ENCODE measurements at places on chromosomes 13 and 19. TPM values are rescaled to one million over a fixed set of nuclear protein-coding genes. Genes with fewer than 3 reads are reported as not detected.

- no peak overlapping the region for H3K27ac ChIP-seq
- no peaks in the 10 kb centered on the region for H3K4me1 ChIP-seq
- DNase-seq = no peak
Measured at GRCh38 chr19:5036698-5037563, 68.0 kb downstream of the KDM4B start.

- H3K4me3 ChIP-seq = no peak overlapping the region
- no peak for DNase-seq
- H3K27ac ChIP-seq = no peak overlapping the region
- no peaks in the 10 kb centered on the region for H3K4me1 ChIP-seq
- no peaks in the 10 kb centered on the region for H3K36me3 ChIP-seq
- H3K27me3 ChIP-seq = peaks cover 9% of the 10 kb centered on the region
Measured at GRCh38 chr13:109148243-109148642, 518.8 kb downstream of the MYO16 start.

GRCh38 chr13:75666646-75667351 is 30.7 kb downstream of the LMO7 start:
- no peak overlapping the region for H3K27ac ChIP-seq
- H3K4me3 ChIP-seq = no peak overlapping the region
- H3K4me1 ChIP-seq = no peaks in the 10 kb centered on the region
- no peaks in the 10 kb centered on the region for H3K27me3 ChIP-seq
- no peaks in the 10 kb centered on the region for H3K36me3 ChIP-seq

DNA sequence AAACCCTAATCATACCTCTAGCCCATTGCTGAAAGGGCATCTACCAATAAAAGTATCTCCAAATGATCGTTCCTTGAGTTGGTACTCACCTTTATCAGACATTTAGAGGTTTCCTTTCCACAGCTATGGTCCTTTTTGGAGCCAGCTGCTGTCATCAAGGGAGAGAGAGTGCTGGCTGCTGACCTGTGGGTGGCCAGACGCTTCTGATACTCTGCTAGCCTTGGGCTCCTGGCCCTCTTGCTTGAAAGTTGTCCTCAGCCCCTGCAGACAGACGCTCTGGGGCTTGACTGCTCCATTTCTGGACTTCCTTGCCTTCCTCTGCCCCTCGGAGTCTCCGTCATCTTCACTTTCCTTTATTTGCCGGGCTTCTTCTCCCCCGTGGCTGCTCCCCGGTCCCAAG is 499.1 kb downstream of the DIAPH3 start:
- no peaks in the 10 kb centered on the region for H3K36me3 ChIP-seq
- no peaks in the 10 kb centered on the region for H3K4me1 ChIP-seq
- H3K4me3 ChIP-seq = no peak overlapping the region
- H3K27me3 ChIP-seq = no peaks in the 10 kb centered on the region
- no peak overlapping the region for H3K27ac ChIP-seq

- no peak overlapping the region for H3K27ac ChIP-seq
- no peak for DNase-seq
- H3K36me3 ChIP-seq = peaks cover 3% of the 10 kb centered on the region
- no peak overlapping the region for H3K4me3 ChIP-seq
- peaks cover 19% of the 10 kb centered on the region for H3K27me3 ChIP-seq
- no peaks in the 10 kb centered on the region for H3K4me1 ChIP-seq
Measured at GRCh38 chr13:79307866-79308298, 98.2 kb downstream of the RBM26 start.

DNA sequence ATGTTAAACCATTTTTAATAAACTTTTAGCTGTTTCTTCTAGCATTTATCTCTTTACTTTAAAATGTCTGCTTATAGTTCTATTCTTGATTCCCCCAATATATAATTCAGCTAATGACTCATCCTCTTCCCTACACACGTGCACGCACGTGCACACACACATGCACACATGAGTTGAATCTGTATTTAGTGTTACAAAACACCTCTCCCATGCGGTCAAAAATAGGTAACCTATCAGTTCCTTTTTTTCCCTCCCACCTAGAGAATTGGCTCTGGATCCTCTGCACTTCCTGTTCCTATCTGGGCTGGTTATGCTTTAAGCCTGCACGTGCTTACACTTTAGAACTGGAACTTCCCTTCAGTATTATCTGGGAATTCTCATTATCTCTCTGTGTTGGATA is 144.1 kb downstream of the PAN3 start:
- peaks cover 18% of the 10 kb centered on the region for H3K4me1 ChIP-seq
- DNase-seq = no peak
- H3K27ac ChIP-seq = no peak overlapping the region
- no peaks in the 10 kb centered on the region for H3K27me3 ChIP-seq

GRCh38 chr13:40732658-40733057 is 38.3 kb downstream of the MRPS31 start:
- H3K36me3 ChIP-seq = peaks cover 21% of the 10 kb centered on the region
- DNase-seq = no peak
- H3K27ac ChIP-seq = no peak overlapping the region
- peaks cover 8% of the 10 kb centered on the region for H3K4me1 ChIP-seq
- H3K4me3 ChIP-seq = no peak overlapping the region

DNA sequence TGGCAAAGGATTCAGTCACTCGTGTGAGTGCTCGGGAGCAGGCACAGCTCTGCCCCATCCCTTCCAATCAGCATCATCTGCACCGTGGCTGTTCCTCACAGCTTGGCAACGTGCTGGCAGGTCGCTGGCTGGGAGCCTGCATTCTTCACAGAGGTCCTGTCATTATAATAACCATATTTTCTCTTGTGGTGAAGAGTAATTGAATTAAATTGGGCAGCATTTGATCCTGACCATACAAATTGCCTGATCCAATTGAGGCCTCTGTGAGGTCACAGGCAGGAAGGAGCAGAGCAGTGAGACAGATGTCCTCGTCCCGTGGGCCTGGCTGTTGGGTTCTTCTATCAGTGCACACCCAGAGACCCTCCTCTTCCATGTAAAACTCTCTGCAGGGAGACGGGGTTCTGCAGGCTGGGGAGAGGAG is 407.8 kb downstream of the COG6 start:
- no peaks in the 10 kb centered on the region for H3K36me3 ChIP-seq

- no peaks in the 10 kb centered on the region for H3K36me3 ChIP-seq
- H3K27ac ChIP-seq = no peak overlapping the region
- H3K4me3 ChIP-seq = no peak overlapping the region
- H3K4me1 ChIP-seq = no peaks in the 10 kb centered on the region
- DNase-seq = no peak
Measured at GRCh38 chr19:51294211-51294976, 17.1 kb upstream of the IGLON5 start.

DNA sequence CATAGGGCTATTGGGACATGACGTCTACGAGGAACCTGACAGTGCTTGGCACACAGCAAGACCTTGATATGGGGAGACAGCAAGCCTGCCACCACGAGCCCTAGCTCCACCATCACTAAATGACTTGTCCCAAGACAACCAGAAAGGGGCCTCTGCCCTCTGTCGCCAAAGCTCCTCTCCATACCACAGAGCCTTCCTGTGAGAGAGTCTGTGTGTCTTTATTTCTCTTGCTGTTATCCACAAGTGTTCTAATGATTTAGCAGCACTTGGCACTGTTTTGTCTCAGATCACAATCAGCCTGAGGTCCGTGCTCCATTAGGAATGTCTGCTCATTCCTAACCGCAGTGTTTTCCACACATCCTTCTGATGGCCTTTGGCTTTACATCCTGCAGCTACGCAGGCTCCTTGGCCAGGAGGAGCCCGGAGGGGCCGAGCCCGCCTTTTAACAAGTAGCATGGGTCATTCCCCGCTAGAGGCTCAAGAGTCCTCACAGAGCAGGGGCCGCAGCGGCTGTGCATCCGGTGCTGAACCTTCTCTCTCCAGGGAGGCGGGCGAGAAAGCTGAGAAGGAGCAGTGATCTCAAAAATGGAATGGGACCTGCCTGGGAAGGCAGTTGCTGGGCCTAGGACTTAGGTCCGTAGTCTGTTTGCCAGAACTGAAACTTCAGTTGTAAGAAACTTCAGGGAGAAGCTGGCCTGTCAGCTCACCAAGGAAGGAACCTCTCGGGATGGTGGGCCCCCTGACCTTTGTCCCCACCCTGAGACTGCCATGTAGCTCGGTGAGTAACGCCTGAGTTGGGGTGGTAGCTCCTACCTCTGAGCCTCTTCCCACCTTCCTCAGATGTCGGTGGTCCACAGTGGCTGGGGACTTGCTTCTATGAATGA is 61.1 kb upstream of the HMGB1 start:
- H3K27ac ChIP-seq = no peak overlapping the region
- H3K27me3 ChIP-seq = peaks cover 3% of the 10 kb centered on the region

DNA sequence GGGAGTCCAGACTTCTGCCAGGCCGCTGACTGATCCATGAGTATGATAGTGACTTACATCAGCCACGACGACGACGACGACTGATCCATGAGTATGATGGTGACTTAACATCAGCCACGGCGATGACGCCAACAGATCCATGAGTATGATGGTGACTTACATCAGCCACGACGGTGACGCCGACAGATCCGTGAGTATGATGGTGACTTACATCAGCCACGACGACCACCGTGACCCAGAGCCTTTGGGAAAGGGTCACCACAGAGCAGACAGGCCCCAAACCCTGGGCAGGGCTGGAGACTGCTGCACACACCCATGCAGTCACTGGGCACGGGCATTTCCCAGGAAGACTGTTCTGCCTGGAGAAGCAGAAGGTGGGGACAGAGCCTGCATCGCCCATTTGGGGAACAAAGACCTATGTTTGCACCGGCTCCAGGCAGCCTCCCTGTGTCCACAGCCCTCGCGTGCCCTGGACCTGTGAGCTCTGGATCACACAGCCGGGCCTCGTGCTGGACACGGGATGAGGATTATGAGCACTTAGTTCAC is 130.9 kb upstream of the SPACA7 start:
- no peaks in the 10 kb centered on the region for H3K27me3 ChIP-seq
- no peak overlapping the region for H3K4me3 ChIP-seq
- no peaks in the 10 kb centered on the region for H3K36me3 ChIP-seq
- H3K4me1 ChIP-seq = no peaks in the 10 kb centered on the region
- no peak for DNase-seq

GRCh38 chr19:39679056-39679790 is 23.5 kb downstream of the LGALS16 start:
- H3K4me1 ChIP-seq = peaks cover 53% of the 10 kb centered on the region
- H3K4me3 ChIP-seq = peak overlapping the region; percentile 71
- peak overlapping the region; percentile 78 for H3K27ac ChIP-seq
- peaks cover 3% of the 10 kb centered on the region for H3K36me3 ChIP-seq
- peak; percentile 34 for DNase-seq

GRCh38 chr13:66530686-66531085 is 699.5 kb downstream of the PCDH9 start:
- no peak overlapping the region for H3K4me3 ChIP-seq
- no peaks in the 10 kb centered on the region for H3K27me3 ChIP-seq
- no peak for DNase-seq
- no peak overlapping the region for H3K27ac ChIP-seq
- no peaks in the 10 kb centered on the region for H3K4me1 ChIP-seq
- no peaks in the 10 kb centered on the region for H3K36me3 ChIP-seq

DNA sequence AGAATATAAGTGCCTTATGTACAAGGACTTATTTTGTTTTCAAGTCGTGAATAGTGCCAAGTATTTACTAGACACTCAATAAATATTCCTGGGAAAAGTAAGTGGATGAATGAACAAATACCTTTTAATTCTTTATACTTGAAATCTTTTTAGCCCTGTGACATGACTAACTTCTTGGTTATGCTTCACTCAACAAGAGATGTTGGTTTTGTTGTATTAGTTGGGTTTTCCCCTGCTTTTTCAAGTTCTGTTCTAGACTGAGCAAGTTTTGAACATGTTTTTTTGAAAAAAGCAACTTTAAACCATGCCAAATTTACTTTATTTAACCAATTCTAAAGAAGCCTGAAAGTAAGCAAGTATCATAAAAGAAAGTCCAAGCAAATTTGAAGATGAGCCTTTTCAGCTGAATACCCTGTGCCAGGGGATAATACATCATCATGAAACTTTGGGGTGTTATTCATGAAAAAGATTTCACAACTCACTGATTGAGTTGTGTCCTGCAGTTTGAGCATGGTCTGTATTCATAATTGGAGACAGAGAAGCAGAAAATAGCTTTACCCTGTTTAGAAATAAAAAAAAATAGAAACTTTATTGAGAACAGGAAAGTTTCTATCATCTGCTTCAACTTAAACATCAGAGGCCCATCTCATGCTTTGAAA is 11.1 kb downstream of the LMO7 start:
- H3K4me3 ChIP-seq = no peak overlapping the region
- H3K27me3 ChIP-seq = no peaks in the 10 kb centered on the region
- no peaks in the 10 kb centered on the region for H3K4me1 ChIP-seq

DNA sequence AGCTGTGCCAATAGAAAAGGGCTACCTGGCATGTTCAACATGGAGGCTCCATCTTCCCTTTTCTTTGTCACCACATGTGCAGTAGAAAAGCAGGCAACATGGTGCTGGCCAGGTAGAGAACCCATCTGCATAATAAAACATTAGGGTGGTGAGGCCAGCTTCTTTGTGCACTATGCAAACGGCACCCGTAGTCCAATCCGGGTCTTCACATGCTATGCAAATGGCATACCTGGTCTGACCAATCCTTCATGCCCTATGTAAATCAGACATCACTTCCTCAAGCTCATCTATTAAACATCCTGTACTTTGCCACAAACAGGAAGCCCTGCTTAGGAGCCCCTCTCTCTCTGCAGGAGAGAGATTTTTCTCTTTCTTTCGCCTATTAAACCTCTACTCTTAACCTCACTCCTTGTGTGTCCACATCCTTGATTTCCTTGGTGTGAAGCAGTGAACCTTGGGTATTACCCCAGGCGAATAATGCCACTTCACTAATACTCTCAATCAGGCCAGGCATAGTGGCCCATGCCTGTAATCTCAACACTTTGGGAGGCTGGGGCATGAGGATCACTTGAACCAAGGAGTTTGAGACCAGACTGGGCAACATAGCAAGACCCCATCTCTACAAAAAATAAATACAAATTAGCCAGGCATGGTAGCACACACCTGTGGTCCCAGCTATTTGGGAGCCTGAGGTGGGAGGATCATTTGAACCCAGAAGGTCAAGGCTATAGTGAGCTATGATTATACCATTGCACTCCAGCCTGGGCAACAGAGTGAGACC is 111.3 kb upstream of the MRI1 start:
- H3K4me3 ChIP-seq = no peak overlapping the region
- H3K27me3 ChIP-seq = no peaks in the 10 kb centered on the region
- H3K36me3 ChIP-seq = no peaks in the 10 kb centered on the region

DNA sequence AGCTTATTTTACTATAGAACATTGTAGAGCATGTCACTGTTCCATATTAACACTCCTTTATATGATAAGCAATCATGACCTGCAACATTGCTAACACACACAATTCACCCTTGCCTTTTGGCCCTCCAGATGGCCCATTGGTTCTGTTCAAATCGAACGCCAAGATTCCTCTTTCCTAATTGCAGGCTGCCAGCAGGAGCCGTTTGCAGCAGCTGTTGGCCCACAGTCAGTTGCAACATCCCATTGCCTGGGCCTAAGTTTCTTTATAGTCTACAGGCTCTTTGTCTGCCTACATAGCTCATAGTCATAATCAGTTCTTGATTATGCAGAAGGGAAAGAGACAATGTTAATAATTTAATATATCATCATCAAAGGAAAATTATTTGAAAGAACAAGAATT is 37.6 kb downstream of the KCTD12 start:
- H3K27ac ChIP-seq = no peak overlapping the region
- no peaks in the 10 kb centered on the region for H3K27me3 ChIP-seq
- H3K4me3 ChIP-seq = no peak overlapping the region
- no peaks in the 10 kb centered on the region for H3K36me3 ChIP-seq
- no peaks in the 10 kb centered on the region for H3K4me1 ChIP-seq

CYP4F2 gene
- not detected for total RNA-seq

OR7A5 gene
- not detected for total RNA-seq

MICOS13 gene
- total RNA-seq = 57.4 TPM

ZNF471 gene
- 0.05 TPM for total RNA-seq

NLRP7 gene
- not detected for total RNA-seq

ATP8A2 gene
- total RNA-seq = 0.51 TPM

SLAIN1 gene
- total RNA-seq = 43.3 TPM

Data from activated T-helper 1 cell treated with anti-CD3 and anti-CD28 coated beads, Interleukin-12 subunit alpha, Interleukin-12 subunit beta, Interleukin-2, Interleukin-4 antibody, amounts not matched to agents 30 ng/mL and 10 ng/mL and 1 ng/mL, durations not matched to agents 14 hours and 24 hours and 36 hours (primary cell).